ENCODE measurements at places on chromosomes 5 and 9.
A peak's percentile ranks its signal among the peaks of the same experiment; 100 is the strongest.

GRCh38 chr5:14591548-14591947 lies 10.0 kb downstream of the OTULINL start:
- DNase-seq: no peak

GRCh38 chr5:164203581-164204225 lies 698.3 kb downstream of the MAT2B start:
- DNase-seq: no peak

GRCh38 chr5:106094204-106094607 lies 1576.5 kb downstream of the EFNA5 start:
- DNase-seq: no peak

DNA sequence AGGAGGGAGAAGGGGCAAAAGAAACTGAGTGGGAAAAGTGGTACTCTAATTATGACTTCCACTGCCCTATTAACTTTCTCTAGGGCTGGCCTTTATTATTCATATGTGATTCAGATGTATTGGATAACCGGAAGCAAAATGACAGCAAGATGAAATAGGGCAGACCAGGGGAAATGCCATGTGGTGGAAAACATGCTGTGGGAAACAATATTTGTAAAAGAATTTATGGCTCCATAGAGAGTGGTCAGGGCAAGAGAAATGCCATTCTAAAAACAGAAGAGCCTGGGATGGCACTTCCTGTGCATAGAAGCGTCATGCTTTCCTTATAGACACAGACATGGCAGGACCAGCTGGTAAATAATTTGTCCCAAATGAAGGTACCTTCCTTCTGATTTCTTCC lies 67.7 kb downstream of the MEGF10 start:
- peak; percentile 3 for DNase-seq

DNA sequence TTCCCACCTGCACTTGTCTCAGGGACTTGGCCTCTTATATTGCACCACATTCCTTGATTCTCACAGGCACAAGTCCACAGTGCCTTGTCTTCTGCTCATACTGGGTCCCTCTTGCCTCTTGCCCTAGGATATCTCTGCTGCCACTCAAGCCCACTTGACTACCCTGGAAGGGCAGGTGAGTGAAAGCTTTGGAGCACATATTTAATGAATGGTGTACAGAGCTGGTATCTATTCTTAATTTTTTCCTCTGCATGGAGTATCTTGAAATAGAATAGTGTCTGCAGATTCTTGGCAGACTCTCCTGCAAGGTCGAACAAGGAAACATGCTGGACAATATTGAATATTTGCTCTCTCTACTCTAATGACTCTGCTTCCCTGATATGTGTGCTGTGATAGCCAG lies 1248.0 kb downstream of the MAT2B start:
- no peak for DNase-seq

DNA sequence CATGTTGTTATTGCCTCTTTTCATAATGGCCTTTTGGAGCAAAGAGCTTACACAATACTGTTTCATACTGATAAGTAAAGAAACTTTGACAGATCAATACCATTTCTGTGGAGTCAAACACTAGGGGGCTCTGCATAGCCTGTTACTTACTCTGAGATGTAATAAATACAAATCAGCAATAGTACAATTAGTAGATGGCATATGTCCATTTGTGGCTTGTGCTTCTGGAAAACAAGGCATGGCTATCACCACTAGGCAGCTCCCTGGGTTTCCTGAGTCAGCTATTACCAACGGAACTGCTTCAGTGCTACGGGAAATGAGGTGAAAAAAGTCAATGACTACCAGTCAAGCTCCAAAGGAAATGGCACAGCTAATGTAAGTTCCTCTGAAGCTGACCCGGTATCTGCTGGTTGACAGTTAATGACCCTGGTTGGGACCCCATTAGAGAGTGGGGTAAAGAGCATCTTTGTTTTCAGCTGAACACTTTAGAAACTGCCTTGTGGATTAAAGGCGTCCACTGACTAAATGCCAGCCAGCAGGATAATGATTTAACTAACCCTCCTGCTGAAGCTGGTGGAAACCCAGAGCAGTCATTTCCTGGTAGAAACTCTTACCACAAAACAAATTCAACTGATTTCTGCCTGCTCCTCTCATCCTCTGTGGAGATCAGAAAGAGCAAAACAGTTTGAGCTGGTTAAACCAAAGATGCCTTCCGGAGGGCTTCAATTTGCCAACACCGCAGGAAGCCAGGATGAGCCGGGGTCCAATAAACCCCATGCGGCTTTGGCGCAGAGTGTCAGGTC lies 69.0 kb upstream of the FAM169A start:
- peak; percentile 53 for DNase-seq

DNA sequence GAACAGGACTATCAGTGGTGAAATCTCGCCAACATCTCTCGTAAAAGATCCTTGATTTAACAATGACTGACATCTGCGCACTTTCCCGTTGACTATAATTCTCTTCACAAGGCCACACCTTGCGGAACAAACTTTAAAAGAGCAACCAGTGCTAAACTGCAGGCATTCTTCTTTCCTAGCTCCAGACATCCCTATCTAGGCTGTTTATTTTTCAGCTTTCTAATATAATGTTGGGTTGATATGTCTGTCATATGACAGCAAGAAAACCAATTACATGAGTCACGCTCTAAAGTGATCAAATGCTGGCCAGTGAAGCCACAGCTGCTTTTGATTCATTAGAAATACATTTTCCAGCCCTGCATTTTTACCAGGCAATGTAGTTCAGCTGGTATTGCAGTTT lies 162.5 kb downstream of the ELAVL2 start:
- no peak for DNase-seq

DNA sequence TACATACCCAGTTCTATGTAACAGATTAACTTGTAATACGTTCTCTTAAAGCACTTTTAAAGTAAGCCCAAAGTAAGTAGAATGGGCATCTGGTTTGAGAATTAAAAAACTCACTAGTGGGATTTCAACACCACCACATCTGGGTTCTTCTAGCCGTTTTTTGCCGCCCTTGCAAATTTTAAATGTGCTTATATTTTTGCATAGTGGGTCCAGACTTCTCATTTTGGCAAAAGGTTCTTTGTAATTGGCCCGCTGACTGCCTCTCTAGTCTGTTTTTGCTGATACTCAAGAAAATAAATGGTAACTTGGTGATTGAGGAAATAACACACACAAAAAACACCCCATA lies 582 bp upstream of the FBXO4 start:
- no peak for DNase-seq

DNA sequence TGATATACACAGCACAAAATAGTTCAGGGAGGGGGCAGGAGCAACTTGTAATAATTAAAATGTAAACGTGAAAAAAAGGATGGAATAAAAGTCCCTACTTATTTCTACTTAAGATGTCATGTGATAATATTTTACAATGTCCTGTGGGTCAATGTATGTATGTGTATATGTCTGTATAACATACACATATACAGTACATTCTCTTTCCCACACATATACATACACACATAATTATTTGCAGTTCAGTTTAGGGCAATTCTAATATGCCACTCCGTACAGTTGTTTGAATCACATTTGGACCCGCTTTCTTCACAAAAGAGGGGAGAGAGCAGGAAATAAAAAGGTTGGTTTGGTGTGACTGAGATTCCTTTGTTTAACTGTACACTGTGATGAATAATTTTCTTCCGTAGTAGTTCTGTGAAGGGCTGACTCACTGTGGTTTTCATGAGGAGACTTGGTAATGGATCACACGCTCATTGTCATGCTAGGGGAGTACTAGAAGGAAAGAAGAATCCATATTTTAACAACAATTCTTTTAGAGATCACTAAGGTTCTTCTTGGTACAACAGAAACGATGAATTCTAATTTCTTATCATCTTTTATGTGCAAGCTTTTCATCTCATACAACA lies 26.2 kb upstream of the ACOT12 start:
- peak; percentile 82 for DNase-seq

DNA sequence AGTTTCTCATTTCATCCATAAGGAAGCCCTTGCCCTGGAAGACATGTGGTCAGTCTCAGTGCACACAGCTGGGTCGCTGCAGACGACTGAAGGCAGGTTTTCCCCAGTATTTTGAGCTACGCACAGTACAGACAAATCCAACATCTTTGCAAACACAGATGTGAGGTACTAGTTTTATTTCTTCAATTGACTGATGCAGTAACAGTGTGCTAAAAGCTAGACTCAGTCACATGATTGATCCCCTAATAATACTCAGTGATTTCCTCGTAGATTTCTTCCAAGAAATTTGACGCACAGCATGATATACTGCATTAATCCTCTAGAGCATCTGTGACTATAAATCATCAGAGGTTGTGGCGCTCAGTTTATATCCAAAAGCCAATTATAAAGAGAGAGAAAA lies 346.1 kb downstream of the DIRAS2 start:
- no peak for DNase-seq
